Activated CD4-positive, alpha-beta T cell treated with anti-CD3 and anti-CD28 coated beads, Interleukin-2, amount 50 U/mL, for 1 hour (primary cell): ENCODE measurements at places on chromosomes 5 and 9.

DNA sequence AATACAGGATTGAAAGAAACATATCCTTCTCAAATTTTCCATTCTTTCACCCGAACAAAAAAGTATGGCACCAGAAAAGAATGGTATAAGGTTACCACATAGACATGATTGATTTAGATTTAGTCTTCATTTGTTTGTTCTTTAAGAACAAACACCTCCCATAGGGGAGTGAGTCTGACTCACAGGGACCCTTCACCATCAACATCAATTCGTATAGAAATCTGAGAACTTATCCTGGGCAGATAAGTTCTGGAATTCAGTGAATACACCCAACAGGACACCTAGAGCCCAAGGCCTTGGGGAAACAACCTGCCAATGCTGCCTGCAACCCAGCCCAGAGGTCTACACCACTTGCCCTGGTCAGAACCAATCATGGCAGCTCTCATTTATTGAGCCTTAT, 46.2 kb downstream of the LHFPL2 start:
- DNase-seq: no peak

GRCh38 chr9:131277287-131277909, 1.1 kb upstream of the FAM78A start:
- no peak for DNase-seq

GRCh38 chr5:129511291-129511690, 51.2 kb downstream of the ADAMTS19 start:
- no peak for DNase-seq

GRCh38 chr5:88665750-88666215, 217.2 kb downstream of the MEF2C start:
- no peak for DNase-seq

DNA sequence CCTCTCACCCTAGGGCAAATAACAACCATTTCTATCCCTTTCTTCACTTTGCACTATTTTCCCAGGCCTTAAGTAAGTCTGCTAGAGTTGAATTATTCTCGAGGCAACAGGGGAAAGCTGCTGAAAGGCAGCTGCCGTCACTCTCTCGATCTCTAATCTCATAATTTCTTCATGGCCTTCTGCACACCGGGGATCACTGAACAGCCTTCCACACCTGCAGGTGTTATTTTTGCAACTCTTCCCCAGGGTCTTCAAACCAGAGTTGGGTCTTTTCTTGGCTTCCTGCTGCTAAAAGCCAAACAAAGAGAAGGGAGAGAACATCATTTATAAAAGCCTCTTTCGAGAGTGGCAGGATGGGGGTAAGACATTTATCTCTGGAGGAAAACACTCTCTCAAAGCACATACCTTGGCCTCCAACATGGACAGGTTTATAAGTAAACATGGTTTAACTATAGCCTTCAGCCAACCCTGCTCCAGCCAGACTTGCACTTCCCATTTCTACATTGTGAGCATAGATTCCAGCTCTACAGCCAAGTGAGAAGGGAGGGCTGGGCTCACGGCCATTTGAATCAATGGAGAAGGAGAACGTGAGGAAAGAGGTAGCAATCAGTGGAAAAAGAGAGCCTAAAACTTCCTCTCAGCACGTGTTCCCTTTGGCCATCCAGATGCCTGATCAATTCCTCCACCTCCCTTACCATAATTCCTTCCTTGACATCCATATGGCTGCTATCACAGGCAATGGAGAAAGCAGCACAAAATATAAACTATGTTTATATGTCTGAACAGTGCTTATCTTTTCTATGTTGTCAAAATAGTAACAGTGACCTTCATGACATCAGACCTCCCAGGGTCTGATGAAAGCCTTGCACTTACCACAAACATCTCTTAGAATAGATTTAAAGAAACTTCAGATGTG, 464.9 kb downstream of the TLE1 start:
- no peak for DNase-seq

- DNase-seq: no peak
Observed at GRCh38 chr5:179375831-179376365, 30.6 kb upstream of the ADAMTS2 start.

- no peak for DNase-seq
Observed at GRCh38 chr5:97075649-97076048, 66.8 kb downstream of the LIX1 start.

GRCh38 chr5:1962619-1963355, 80.1 kb upstream of the IRX4 start:
- no peak for DNase-seq

DNA sequence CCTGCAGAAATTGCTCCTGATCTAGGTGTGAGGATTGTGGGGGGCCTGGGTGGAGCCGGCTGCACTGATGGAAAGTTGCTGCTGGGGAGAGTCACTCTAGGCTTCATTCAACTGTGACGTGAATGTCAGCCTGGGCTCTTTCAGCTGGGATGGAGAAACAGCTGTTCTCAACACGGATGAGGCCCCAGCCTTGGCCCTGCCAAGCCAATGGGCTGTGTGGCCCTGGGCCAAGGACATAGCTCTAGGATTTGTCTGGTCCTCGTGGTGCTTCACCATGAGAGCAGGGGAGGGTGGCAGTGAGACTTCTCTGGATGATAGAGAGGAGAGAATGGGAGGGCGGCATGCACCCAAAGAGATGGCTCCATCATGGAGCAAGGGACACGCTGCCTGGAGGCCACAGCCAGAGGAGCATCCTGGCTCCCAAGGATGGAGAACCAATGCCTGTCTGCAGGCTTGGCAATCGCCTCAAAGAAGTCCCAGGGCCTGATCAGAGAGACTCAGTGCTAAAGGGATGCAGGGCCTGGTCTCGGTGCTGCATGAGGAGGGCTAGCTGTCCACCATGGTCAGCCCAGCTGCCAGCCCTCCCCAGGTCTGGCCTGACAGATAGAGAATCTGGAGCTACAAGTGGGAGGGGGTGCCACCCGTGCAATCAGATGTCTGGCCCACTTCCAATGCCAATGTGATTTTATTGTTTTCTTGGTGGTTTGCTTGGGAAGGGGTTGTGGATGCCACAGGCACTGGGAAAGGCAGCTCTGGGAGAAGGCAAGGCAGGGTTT, 141.0 kb downstream of the GADD45G start:
- DNase-seq: no peak

- DNase-seq: no peak
Observed at GRCh38 chr9:74322661-74323314, 174.3 kb upstream of the RORB start.

GRCh38 chr5:33565324-33565723, 124.6 kb downstream of the TARS1 start:
- no peak for DNase-seq

DNA sequence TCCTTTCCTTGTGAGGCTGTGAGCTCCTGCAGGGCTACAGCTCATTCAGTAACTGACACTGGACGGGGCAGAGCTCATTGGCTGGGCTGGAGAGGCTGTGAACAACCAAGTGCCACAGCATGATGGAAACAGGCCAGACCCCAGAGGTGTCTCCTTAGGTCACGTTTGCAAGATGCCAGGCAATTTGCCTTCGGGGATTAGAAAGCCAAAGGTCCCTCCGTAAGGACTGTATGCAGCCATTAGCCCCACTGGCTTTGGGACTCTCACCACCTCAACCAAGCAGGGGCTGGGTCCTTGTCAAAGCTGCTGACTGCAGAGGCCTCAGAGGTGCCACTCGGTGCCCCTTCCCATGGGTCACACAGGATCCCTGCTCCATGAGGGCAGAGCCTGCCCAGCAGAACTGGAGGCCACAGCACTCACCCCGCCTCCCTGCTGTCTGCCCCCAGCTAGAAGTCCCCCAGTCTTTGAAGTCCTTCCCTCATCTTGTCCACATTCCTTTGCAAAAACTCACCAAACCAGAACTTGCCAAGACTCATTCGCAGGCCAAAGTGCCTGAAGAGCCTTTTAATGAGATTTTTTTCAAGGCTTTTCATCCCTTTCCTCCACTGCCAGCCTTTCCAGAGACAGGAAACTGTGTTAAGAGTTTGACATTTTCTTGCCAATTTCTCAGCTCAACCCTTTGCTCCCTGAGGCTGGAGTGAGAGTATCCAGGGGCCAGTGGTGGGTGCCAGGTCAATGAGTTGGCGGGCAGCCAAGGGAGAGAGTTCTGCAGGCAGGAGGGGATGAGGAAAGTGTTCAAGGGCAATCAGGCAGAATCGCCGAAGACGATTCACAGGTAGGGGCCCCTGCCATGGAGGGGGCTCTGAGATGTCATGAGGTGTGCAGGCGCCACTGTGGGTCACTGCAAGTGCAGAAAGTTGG, 39.7 kb upstream of the SLC25A51 start:
- no peak for DNase-seq

- DNase-seq: no peak
Observed at GRCh38 chr9:21848615-21849014, 46.2 kb downstream of the MTAP start.

GRCh38 chr5:62431735-62432620, 19.4 kb downstream of the IPO11 start:
- no peak for DNase-seq

GRCh38 chr5:154484393-154485095, 6.5 kb upstream of the HAND1 start:
- no peak for DNase-seq

GRCh38 chr5:157004893-157005551, 42.0 kb upstream of the TIMD4 start:
- DNase-seq: no peak

GRCh38 chr9:5718296-5719032, 89.6 kb downstream of the RIC1 start:
- DNase-seq: no peak

- no peak for DNase-seq
Observed at GRCh38 chr9:124006448-124007361, 4.9 kb upstream of the LHX2 start.

DNA sequence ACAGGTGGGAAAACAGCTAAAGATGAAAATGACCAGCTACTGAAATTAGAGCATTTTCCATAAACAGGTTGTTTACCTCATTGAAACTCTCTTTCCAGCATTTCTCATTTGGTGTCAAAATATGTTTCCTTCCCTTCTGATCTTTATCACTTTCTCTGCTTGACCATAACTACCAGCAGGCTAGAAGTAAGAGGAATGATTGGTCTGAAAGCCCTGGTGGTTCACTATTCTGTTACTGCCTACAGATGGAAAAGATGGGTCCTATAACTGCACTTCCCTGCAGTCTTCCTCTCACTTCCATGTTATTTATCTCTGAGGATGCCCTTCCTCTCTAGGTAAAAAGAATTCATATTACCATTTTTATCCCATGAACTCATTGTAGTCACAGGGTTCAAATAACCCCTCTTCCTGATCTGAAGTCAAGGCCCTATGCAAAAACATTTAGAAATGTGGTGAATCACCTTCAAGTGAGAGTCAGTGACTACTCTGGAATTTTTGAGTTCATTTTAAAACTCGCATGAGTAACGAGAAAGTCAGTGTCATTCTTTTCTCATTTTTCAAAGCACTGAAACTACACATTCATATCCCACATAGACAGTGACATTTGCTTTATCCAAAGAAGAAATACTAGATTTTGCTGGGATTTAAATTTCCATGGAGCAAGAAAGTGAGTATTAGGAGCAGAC, 51.7 kb downstream of the ZNF474 start:
- DNase-seq: no peak

GRCh38 chr5:89545076-89545475, 662.1 kb upstream of the MEF2C start:
- DNase-seq: no peak

DNA sequence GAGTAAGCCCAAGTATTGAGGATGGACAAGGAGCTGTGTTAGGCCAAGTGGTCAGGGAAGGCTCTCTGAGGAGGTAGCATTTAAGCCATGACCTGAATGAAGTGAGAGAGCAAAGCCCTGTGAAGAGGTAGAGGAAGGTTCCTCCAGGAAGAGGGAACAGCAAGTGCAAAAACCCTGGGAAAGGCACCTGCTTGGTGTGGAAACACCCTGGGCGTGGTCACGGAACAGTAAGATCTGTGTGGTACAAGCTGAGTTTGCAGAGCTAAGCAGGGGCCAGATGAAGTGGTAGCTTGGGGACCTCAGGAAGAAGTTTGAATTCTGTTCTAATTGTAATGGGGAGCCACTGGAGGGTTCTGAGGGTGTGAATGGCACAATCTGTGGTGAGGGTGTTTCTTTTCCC, 310.2 kb downstream of the ARHGAP26 start:
- no peak for DNase-seq

GRCh38 chr5:56732121-56732520, 83.2 kb upstream of the MAP3K1 start:
- DNase-seq: no peak

- DNase-seq: no peak
Observed at GRCh38 chr5:141223112-141223783, at the start of gene PCDHB14. Gene PCDHB14, plus strand, starts transcription at chr5:141223343. Its CDS starts 163 bp downstream, at chr5:141223506.

DNA sequence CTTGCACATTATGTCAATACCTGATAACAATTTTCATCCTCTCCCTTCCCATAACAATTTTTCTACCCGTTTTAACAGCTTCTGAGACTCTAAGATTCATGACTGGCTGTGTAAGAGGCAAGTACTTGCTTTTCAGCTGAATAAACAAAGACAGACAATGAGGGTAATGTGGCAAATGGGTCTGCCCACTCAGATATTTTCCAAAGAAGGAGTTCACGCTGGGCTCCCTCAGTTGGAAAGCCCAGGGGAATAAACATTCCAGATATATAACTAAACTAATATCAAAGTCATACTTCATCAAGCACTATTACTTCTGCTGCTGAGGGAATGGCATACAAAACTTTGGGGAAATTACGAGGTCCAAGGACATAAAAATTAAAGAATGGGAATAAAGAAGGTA, 24.4 kb downstream of the MEGF9 start:
- DNase-seq: no peak

GRCh38 chr5:619444-619843, 7.3 kb downstream of the CEP72 start:
- DNase-seq: no peak

DNA sequence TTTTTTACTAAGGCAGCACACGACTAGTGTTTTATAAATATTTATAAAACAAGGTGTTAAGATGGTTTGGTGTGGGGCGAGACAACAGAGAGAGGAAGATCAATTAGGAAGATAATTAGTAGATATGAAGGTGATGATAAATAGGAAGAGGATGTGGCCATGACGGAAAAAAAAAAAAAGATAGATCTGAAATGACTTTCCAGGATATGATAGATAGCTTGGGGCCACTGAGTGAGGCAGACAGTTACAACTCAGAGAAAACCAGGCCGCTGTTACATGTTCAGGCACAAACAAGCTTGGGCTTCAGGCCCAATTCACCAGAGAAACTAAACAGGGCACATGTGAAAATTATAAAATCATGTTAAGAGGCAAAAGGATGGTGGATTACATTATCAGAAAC, 43.2 kb downstream of the KIAA0825 start:
- DNase-seq: no peak

GRCh38 chr5:16144416-16144815, 35.2 kb downstream of the MARCHF11 start:
- no peak for DNase-seq

GRCh38 chr9:134625361-134626068, 16.1 kb upstream of the COL5A1 start:
- no peak for DNase-seq

DNA sequence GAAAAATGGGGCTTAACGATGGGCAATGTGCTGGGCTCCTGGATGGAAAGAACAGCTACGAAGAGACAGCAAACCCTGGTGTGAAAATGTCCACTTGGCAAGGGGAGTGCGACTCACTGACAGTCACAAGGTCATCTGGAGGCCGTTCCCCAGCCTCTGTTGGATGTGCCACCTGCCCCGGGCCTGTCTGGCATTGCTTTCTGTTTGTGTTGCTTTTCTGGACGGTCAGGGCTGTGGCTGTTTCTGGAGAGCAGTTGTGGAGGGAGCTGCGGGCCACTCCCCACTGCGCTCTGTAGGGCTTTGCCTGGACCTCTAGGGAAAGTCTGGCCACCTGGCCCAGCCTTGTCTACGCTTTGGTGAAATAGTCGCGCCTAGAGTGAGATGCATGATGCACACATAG, 185.3 kb downstream of the IRX1 start:
- DNase-seq: no peak
